ENCODE measurements at places on chromosomes 16 and 17. TPM values are rescaled to one million over a fixed set of nuclear protein-coding genes. Genes with fewer than 3 reads are reported as not detected.

- H3K36me3 ChIP-seq: no peaks in the 10 kb centered on the region
- no peak overlapping the region for H3K27ac ChIP-seq
- no peak for DNase-seq
- no peaks in the 10 kb centered on the region for H3K4me1 ChIP-seq
- H3K27me3 ChIP-seq: no peaks in the 10 kb centered on the region
Observed at GRCh38 chr17:72063262-72063661, 57.6 kb upstream of the SOX9 start.

- H3K27me3 ChIP-seq: no peaks in the 10 kb centered on the region
- no peaks in the 10 kb centered on the region for H3K4me1 ChIP-seq
- DNase-seq: peak; percentile 63
- H3K27ac ChIP-seq: peak overlapping the region; percentile 5
- H3K4me3 ChIP-seq: no peak overlapping the region
- H3K36me3 ChIP-seq: no peaks in the 10 kb centered on the region
Observed at GRCh38 chr16:89292443-89293078, 75.1 kb downstream of the ZNF778 start.

DNA sequence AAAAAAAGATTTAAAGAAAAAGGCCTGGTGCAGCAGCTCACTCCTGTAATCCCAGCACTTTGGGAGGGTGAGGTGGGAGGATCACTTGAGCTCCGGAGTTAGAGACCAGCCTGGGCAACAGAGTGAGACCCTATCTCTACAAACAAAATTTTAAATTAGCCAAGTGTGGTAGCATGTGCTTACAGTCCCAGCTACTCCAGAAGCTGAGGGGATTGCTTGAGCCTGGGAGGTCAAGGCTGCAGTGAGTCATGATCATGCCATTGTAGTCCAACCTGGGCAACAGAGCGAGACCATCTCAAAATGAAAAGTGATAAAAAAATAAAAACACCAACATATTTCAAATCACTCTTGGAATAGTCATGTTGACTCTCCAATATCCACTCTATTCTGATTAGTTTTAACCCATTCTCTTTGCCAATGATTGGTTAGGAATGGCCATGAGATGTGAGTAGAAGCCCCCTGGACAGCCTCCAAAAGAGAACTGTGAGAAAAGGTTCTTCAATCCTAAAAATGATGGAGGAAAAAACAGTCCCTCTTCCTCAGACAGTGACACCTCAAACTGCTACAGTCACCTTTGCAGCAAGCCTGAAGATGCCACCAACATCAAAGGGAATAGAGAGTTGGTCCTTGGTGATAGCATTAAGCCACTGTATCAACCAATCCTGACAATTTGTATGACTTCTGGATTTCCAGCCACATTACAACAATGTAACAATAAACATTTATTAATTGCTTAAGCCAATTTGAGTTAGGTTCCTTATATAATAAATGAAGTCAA lies 2.9 kb upstream of the KANSL1 start:
- H3K36me3 ChIP-seq: no peaks in the 10 kb centered on the region
- no peak overlapping the region for H3K4me3 ChIP-seq
- no peak overlapping the region for H3K27ac ChIP-seq
- H3K4me1 ChIP-seq: peaks cover 44% of the 10 kb centered on the region

- no peaks in the 10 kb centered on the region for H3K4me1 ChIP-seq
- H3K27me3 ChIP-seq: no peaks in the 10 kb centered on the region
- H3K36me3 ChIP-seq: no peaks in the 10 kb centered on the region
- H3K4me3 ChIP-seq: no peak overlapping the region
- DNase-seq: no peak
Observed at GRCh38 chr17:59038734-59039133, 67.9 kb downstream of the TRIM37 start.

- H3K27me3 ChIP-seq: no peaks in the 10 kb centered on the region
- H3K4me3 ChIP-seq: no peak overlapping the region
- no peak for DNase-seq
- peaks cover 11% of the 10 kb centered on the region for H3K4me1 ChIP-seq
- H3K36me3 ChIP-seq: no peaks in the 10 kb centered on the region
Observed at GRCh38 chr16:69707920-69708683, 18.3 kb downstream of the NQO1 start.

DNA sequence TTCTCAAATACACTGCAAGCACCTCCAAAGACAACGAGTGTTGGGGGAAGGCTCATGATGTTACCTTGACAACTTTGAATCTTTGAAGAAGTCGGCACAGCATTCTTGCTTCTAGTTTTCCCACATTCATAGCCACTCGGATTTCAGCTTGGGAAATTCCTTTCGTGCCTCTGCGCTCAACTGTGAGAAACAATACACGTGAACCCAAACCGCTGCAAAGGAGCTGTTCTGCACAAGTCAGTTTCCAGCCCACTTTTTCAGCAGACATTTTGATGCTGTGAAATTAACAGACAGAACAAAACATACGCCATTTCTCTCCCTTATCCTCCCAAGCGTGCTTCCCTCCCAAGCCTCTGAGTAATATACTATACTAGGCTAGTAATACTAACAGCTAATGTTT lies 41.2 kb downstream of the GTF3C1 start:
- H3K36me3 ChIP-seq: peaks cover 68% of the 10 kb centered on the region
- no peaks in the 10 kb centered on the region for H3K27me3 ChIP-seq

GRCh38 chr16:27318392-27319256 lies 4.8 kb downstream of the IL4R start:
- H3K4me3 ChIP-seq: no peak overlapping the region
- no peak for DNase-seq
- no peak overlapping the region for H3K27ac ChIP-seq
- H3K36me3 ChIP-seq: no peaks in the 10 kb centered on the region

- H3K4me1 ChIP-seq: no peaks in the 10 kb centered on the region
- H3K27ac ChIP-seq: no peak overlapping the region
- no peak overlapping the region for H3K4me3 ChIP-seq
- DNase-seq: no peak
Observed at GRCh38 chr16:49352892-49353291, 20.7 kb upstream of the C16orf78 start.

DNA sequence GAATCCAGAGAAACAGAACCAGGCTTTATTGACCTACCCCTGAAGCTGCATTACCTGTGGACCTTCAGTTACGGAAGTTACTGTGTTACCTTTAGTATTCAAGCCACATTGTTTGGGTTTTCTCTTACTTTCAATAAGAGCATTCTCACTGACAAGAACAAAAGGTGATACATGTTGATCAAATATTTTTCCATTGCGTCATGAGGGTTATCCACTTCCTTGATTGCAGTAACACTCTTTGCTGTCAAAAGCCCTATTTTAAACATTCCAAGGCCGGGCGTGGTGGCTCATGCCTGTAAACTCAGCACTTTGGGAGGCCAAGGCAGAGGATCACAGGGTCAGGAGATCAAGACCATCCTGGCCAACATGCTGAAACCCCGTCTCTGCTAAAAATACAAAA lies 28.6 kb upstream of the PAFAH1B1 start:
- peak overlapping the region; percentile 17 for H3K27ac ChIP-seq
- no peak overlapping the region for H3K4me3 ChIP-seq
- no peak for DNase-seq
- H3K27me3 ChIP-seq: no peaks in the 10 kb centered on the region

- no peaks in the 10 kb centered on the region for H3K36me3 ChIP-seq
- H3K27me3 ChIP-seq: no peaks in the 10 kb centered on the region
- no peak overlapping the region for H3K4me3 ChIP-seq
- H3K4me1 ChIP-seq: no peaks in the 10 kb centered on the region
- DNase-seq: peak; percentile 63
Observed at GRCh38 chr17:48878920-48879898, 13.4 kb upstream of the ATP5MC1 start.

DNA sequence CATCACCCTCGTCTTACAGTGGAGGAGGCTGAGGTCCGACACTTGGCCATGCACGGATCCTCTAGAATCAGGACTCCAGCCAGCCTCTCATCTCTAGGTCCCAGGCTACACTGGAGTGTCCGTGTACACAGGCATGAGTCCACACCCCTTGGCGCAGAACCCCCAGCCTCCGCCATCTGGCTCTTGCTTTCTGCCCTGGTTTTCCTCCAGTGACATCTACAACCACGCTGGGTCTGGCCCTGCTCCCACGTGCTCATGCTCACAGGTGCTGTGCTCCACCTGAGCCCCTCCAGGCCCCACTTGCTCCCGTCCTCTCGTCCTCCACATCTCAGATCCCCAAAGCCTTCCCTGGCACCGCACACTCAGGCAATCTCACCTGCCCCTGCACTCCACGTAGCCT lies 260.8 kb downstream of the ENGASE start:
- H3K27ac ChIP-seq: no peak overlapping the region
- no peaks in the 10 kb centered on the region for H3K4me1 ChIP-seq
- H3K4me3 ChIP-seq: no peak overlapping the region
- H3K27me3 ChIP-seq: no peaks in the 10 kb centered on the region
- H3K36me3 ChIP-seq: no peaks in the 10 kb centered on the region

DNA sequence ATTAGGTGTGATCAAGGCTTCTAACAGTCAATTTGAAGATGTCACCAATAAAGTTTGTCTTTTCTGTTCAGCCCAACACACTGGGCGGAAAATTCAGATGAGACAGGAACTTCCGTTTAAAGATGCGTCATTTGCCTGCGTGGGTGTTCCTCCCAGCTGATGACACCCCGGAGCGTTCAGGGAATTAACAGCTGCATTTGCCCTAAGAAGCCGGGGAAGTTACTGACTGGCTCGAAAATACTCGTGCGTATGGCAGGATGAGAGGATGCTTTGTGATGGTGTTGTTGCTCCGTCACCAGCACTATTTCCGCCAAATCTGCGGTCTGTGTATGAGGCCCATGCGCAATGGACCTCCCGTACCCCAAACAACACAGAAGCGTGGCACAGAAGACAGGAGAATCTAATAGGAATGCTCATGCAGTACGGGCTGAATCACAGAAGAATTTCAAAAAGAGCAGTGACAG lies 11.9 kb upstream of the PVALEF start:
- H3K27ac ChIP-seq: no peak overlapping the region
- no peaks in the 10 kb centered on the region for H3K27me3 ChIP-seq
- no peak for DNase-seq
- H3K4me3 ChIP-seq: no peak overlapping the region
- no peaks in the 10 kb centered on the region for H3K4me1 ChIP-seq

DNA sequence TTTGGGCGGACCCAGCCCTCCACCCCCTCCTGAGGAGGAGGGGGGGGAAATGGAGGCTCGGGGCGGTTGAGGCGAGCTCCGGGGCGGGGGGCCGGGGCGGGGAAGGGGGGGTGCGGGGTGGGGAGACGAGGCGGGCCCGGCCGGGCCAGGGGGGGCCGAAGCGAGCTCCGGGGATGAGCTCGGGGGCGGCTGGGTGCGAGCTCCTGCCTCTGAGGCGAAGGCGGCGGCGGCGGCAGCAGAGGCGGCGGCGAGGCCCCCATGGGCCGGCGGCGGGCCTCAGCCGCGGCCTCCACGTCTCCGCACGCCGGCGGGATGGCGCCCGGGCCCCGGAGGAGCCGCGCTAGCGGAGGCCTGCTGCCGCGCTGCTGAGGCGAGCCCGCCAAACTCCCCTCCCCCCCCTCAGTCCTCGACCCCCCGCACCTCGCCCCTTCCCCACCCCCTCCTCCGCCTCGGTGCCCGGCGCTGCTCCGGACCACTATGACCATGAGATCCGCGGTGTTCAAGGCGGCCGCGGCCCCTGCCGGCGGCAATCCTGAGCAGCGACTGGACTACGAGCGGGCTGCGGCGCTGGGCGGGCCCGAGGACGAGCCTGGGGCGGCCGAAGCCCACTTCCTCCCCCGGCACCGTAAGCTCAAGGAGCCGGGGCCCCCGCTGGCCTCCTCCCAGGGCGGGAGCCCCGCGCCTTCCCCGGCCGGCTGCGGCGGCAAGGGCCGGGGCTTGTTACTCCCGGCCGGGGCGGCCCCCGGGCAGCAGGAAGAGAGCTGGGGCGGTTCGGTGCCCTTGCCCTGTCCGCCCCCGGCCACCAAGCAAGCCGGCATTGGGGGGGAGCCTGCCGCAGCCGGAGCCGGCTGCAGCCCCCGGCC lies 596 bp downstream of the MSL1 start:
- H3K4me1 ChIP-seq: peaks cover 6% of the 10 kb centered on the region
- peaks cover 13% of the 10 kb centered on the region for H3K36me3 ChIP-seq
- H3K27me3 ChIP-seq: no peaks in the 10 kb centered on the region
- peak; percentile 78 for DNase-seq

DNA sequence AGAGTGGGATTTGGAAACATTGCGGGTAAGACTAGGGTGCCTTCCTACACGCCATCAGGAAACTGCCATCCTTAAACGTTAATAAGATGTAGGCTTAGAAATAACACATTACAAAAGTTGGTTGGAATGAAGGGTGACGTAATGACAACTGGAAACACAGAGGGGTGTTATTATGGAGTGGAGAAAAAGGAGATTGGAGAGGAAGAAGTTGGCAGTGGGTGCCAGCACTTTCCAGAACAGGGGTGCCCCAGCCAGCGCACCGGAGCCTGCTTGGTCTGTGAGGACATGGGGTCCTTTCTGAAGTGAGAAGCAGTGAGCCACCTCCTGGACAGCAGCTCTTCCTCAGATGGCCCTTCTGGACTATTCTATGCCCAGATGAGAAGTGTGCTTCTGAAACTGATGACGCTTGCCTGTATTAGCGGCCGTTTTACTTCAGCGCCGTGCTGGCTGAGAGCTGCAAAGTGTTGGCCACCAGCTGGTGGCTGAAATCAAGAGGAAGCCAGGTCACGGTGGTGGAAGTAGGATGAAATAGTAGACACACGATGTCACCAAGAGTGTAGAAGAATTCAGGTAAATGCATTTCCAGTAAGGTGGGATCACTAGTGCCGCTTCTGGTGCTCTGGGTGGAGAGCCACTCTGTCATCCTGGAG lies 244.8 kb downstream of the NTN1 start:
- H3K27me3 ChIP-seq: no peaks in the 10 kb centered on the region
- no peaks in the 10 kb centered on the region for H3K4me1 ChIP-seq
- H3K36me3 ChIP-seq: no peaks in the 10 kb centered on the region
- DNase-seq: no peak
- H3K27ac ChIP-seq: no peak overlapping the region

DNA sequence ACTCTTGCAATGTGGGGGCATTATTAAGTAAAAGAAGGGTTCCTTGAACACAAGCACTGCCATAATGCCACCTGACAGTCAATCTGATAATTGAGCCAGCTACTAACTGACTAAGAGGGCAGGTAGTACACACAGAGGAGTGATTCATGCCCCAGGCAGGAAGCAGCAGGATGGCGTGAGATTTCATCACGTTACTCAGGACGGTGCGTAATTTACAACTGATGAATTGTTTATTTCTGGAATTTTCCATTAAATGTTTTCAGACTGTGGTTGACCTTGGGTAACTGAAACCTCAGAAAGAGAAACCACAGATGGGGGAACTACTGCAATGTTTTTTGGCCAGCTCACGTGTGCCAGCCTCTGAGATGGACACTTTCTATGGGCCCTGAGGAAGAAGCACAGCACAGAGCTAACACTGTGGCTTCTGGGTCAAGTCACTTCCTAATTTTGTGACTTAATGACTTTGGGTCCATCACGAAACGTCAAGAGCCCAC lies 46.7 kb downstream of the C17orf67 start:
- H3K36me3 ChIP-seq: no peaks in the 10 kb centered on the region
- H3K27ac ChIP-seq: no peak overlapping the region
- no peak overlapping the region for H3K4me3 ChIP-seq
- no peak for DNase-seq
- H3K27me3 ChIP-seq: no peaks in the 10 kb centered on the region
- no peaks in the 10 kb centered on the region for H3K4me1 ChIP-seq

DNA sequence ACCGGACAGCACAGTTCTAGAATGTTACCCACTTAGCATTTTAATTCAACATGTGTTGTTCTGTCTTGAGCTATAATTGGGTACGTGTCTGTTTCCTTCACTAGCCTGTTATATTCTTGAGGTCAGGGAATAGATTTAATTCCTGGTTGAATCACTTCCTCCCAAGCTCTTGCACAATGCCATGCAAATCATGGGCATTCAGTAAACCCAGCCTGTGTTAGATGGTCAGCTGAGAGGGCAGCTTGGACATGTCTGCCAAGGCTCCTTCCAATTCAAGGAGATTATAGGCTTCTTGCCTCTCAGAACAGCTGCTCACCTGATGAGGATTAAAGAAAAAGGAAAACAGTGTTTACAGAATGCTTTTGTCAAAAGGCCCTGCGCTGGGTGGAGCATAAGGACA lies 12.6 kb downstream of the C1QTNF1 start:
- H3K4me3 ChIP-seq: no peak overlapping the region
- H3K27ac ChIP-seq: no peak overlapping the region
- no peaks in the 10 kb centered on the region for H3K4me1 ChIP-seq

The HEATR9 gene
- not detected for polyA plus RNA-seq

All from pancreas (tissue), 10 donors.